Activated effector memory CD4-positive, alpha-beta T cell treated with Interleukin-2 at 50 U/mL for 16 hours (primary cell): ENCODE measurements at places on chromosomes 2 and 18.

GRCh38 chr18:51074605-51075004 lies 44.6 kb downstream of the SMAD4 start:
- DNase-seq = no peak

- no peak for DNase-seq
Observed at GRCh38 chr2:132782176-132782783, 112.3 kb upstream of the LYPD1 start.

- DNase-seq = no peak
Observed at GRCh38 chr18:53033128-53033527, 693.1 kb downstream of the DCC start.

DNA sequence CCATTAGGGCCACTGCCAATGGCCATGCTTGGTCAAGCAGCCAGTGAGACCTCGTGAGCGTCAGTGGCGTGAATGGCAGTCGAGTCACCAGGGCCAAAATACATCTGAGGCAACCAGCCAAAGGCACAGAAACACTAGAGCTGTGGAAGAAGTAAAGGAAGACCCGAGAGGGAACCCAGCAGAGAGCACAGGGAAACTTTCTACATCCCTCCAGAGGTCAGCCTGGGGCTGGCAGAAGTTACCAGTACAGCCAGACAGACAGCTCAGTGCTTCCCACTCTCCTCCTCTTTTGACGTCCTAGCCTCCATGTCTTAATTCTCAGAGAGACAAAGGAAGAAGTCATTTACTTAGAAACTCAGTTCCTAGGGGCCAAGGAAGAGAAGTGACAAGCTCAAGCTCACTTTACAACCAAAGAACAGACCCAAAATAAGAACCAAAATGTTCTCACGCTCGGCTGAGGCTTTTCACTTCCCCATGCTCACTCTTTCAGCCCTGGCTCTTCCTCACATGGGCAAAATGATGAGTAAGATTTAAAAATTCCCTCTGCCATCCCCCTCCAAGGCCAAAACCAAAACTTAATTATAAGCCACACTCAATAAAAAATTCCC lies 8.7 kb downstream of the CYRIA start:
- no peak for DNase-seq

DNA sequence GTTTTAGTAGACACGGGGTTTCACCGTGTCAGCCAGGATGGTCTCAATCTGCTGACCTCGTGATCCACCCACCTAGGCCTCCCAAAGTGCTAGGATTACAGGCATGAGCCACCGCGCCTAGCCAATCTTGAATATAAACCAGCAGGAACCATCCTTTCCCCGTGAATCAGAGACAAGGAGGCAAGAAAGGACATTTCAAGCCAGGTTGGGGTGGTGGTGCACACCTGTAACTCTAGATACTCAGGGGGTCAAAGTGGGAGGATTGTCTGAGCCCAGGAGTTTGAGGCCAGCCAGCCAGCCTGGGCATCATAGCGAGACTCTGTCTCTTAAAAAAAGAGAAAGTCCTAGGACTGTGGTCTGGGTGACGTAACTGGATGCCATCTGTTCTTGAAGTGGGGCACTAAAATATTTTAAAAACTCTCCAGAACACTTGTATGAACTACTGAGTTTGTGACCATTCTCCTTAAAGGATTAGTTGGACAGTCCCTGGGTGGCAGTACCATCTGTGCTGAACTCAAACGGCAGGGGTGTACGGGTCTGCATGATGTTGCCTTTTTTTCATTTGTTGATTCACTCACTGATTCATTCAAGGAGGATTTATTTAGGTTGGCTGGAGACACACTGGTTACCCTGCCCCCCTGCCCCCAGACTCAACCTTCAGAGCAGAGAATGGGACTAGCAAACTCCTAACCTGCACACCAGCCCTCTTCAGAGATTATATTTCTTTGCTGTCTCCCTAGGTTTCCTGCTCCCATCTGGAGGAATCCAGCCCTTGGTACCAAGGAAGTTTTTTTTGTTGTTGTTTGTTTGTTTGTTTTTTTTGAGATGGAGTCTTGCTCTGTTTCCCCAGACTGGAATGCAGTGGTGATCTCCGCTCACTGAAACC lies 2.9 kb upstream of the TLX2 start:
- DNase-seq = no peak

DNA sequence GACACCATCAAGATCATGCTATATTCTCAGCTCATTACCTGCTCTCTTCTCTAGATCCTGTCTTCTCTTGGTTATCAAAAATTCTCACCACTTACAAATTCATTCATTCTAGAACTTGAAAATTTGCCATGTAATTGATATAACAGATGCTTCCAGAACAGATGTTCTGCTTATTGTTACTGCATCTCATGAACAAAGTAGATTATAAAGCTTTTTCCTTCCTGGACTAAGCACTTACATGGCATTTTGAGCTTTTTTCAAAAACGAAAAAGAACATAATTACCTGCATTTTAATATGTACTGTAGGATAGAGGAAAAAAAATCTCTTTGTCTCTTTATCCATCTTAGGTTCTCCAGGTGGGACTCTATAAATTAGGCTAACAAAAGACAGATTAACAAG lies 79.6 kb upstream of the CREB1 start:
- no peak for DNase-seq

DNA sequence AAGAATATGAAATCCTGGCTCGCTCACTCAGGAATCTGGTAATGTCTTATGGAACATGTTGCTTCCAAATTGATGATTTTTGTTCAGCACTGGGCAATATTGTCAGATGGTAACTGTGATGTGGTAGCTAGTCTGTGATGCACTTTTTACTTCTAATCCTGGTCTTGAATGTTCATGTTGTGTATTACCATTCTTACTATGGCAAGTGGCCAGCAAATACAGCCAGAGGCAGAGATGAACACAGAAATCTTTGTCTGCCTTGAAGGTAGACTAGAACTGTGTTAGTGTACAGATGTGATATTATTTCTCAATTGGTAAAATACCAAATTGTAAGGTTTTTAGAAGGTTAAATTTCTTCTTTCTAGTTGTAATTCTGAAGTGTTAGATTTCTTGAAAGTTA lies 83.3 kb downstream of the UBE2E3 start:
- DNase-seq = no peak

DNA sequence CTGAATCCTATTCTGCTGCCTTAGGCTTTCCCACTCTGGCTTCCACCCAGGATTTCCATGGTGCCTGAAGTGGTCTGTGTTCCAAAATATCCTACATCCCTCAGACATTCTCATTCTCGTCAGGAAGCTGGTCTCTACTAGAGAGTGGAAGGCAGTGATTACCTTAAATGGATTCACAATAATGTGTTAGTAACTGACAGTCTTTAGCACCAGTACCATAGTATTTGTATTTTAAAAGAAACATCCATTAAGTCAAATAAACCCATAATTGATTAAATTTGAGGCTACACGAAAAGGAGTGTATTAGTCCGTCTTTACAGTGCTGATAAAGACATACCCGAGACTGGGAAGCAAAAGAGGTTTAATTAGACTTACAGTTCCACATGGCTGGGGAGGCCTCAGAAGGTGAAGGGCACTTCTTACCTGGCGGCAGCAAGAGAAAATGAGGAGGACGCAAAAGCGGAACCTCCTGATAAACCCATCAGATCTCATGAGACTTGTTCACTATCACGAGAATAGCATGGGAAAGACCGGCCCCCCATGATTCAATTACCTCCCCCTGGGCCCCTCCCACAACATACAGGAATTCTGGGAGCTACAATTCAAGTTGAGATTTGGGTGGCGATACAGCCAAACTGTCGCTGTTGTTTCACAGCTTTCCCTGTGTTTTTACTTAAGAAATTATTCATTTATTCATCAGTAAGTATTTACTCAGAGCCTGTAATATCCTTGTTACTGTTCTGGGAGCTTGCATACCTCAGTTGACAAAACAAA lies 306.5 kb downstream of the STK39 start:
- DNase-seq = no peak

DNA sequence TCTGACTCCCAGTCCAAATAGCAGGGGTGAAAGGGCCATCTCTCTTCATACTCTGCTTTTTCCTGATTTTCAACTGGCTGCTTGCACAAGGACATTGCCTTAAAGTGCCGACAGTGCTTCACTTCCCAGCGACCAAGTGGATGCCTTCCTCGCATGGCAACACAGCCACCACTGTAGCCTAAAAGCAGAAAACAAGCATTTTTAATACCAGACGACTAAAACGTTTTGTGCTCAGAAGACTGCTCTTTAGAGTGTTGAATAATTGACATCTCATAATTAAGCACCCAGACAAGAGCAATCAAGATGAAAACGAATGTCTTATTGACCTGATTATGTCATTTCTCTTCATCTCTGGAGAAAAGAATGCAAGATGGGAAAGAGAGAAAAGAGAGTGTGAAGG lies 75.2 kb downstream of the PLA2R1 start:
- DNase-seq = no peak

DNA sequence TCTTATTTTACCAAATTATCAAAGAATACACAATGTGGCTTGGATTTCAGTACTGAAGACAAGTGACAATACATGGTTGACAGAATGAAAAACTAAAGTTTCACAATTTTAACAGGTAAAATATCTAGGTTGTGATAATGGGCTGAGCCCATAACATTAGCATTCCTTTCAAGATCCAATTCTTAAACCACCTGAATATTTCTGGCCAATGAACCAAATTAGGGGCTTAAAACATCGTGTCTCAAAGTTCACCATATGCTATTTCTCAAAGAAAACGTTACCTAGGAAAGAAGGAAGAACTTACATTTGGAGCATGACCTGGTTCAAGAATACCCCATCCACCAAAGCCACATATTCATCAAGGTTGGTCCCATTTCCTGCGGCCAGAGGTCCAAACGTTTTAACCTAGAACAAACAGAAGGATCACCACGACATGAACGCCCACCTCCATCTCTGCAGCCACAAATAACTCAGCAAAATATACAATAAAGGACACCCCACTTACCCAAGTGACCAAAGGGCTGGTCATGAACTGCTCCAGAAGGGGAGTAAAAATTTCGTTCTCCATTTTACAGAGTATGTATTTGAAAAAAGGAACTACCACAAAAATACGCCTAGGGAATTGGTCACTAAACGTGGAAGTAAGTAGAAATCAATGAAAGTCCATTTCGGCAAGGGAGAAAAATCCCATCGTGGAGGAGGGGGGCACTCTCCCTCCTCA lies 984 bp downstream of the CCDC88A start:
- DNase-seq = no peak

DNA sequence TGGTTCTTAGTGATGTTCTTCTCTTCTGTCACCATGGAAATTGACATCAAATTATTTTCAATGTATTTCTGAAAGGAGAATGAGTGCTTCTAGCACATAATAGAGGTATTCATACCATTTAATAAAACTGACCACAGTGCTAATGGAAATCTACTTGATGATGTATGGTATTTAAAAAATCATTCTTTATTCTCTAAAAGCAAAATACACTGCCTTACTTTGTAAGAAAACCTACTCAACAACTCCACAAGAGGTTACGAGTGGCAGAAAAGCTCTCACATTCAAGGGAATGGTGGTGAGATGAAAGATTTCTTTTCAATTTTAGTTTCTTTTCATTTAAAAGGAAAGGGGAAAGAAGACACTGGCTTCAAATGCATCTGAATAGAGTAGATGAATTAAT lies 382.3 kb upstream of the CHST9 start:
- no peak for DNase-seq
